Amygdala (tissue), 56 donors: ENCODE measurements at places on chromosomes 5 and 9.

GRCh38 chr9:68798423-68798822 lies 93.4 kb downstream of the PIP5K1B start:
- DNase-seq = no peak

GRCh38 chr9:90546200-90546599 lies 96.4 kb downstream of the DIRAS2 start:
- DNase-seq = no peak

DNA sequence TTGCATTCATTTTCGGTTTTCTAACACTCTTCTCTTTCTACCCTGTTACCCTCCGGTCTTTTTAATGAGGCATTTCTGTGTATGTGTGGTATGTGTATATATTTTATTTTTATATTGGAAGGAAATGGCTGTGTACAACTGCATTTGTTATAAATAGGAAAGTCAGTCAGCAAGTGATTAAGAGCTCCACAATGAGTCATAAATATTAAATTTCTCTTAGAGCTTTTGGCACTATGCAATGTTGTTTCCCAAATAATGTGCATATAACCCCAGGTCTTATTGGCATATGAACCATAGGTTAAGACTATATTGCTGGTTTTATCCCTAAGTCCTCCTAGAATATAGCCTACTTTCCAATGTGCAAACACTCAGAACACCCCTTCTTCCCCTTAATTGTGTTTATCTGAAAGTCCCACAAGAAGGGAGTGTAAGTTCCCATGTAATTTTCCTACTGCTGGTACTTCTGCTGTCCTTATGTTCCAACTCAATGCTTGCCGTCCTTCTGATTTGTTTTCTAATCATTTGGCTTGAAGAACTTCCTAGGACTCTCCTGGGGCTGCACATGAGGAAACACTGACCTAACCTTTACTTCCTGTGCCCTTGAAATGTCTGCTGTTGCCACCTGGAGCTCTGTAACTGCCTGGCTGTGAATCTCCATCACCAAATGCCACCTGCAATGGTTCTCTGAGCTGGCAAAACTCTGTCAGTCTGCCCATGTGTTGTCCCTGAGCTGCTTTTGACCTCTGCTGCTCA lies 65.5 kb upstream of the PCSK5 start:
- no peak for DNase-seq

GRCh38 chr9:73182928-73183327 lies 31.3 kb downstream of the ANXA1 start:
- no peak for DNase-seq

GRCh38 chr5:179608131-179608581 lies 15.3 kb downstream of the HNRNPH1 start:
- no peak for DNase-seq

- DNase-seq = peak; percentile 23
Observed at GRCh38 chr9:110125207-110125751, 82.7 kb downstream of the C9orf152 start.

DNA sequence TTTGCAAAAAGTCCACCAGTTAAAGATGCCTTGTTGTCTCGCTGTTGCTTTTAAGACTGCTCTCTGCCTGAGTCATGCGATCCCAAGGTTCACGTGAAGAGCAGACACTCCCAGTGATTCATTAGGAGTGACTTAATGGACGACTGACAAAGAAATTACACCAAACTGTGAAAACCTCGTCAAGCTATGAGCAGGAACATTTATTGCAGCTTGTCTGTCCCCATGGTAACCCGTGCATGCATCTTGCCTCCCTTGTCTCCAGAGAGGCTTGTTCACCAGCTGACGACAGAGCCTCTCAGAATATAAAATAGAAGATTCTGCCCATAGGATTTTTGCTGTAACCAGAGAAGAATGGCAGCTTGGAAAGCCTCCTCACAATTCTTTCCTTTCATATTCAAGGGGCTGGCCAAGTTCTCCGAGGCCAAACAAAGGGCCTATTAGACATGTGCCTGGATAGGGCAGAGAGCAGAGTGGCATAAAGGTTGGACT lies 352.7 kb downstream of the SPOCK1 start:
- no peak for DNase-seq

DNA sequence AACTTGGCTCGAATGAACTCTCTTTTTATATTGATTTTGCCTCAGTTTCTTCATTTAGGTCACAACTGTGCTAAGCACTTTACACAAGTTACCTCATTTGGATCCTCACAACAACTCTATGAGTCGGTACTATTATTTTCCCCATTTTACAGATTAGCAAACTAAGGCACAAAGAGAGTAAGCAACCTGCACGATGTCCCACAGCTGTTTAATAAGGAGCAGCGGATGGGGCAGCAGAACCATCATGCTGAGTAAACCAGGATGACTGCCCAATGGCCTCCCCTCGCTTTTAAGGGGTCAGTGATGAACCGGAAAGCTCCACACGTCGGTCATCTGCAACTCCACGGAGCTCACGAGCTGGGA lies 607 bp downstream of the PRELID2 start:
- no peak for DNase-seq
